ENCODE measurements at places on chromosomes 3 and 15. TPM values are rescaled to one million over a fixed set of nuclear protein-coding genes. Genes with fewer than 3 reads are reported as not detected.

Gene PXYLP1
- 2.5 TPM for total RNA-seq

Gene UROC1
- total RNA-seq, result 101 TPM

Gene MORF4L1
- 93.1 TPM for total RNA-seq

Gene SGO1
- 0.20 TPM for total RNA-seq

Gene MAP3K13
- total RNA-seq, result 26.0 TPM

Gene GOLGA8R
- total RNA-seq, result 2.1 TPM

Gene ECE2
- not detected for total RNA-seq

- no peak overlapping the region for H3K4me3 ChIP-seq
- H3K36me3 ChIP-seq, result no peaks in the 10 kb centered on the region
Measured at GRCh38 chr3:40035177-40035576, 225.8 kb downstream of the MYRIP start.

DNA sequence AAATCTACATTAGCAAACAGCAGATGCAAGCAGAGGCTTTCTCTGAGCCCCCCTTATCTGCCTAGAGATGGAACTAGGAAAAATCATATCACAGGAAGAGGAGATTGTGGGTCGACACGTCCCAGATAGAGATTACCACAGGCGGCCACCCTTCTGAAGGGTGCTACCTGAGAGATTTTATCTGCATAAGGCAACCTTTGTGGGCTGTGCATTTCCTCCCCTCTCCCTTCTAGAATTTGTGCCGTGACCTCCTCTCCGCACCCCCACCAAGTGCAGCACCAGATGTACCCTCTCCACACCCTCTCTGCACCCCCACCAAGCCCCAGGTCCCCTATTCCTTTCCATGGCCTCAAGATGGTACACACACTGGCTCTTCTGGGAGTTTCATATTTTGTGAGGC, 27.4 kb downstream of the METTL6 start:
- no peaks in the 10 kb centered on the region for H3K4me1 ChIP-seq
- DNase-seq, result no peak
- no peak overlapping the region for H3K4me3 ChIP-seq
- no peak overlapping the region for H3K27ac ChIP-seq
- H3K27me3 ChIP-seq, result no peaks in the 10 kb centered on the region

DNA sequence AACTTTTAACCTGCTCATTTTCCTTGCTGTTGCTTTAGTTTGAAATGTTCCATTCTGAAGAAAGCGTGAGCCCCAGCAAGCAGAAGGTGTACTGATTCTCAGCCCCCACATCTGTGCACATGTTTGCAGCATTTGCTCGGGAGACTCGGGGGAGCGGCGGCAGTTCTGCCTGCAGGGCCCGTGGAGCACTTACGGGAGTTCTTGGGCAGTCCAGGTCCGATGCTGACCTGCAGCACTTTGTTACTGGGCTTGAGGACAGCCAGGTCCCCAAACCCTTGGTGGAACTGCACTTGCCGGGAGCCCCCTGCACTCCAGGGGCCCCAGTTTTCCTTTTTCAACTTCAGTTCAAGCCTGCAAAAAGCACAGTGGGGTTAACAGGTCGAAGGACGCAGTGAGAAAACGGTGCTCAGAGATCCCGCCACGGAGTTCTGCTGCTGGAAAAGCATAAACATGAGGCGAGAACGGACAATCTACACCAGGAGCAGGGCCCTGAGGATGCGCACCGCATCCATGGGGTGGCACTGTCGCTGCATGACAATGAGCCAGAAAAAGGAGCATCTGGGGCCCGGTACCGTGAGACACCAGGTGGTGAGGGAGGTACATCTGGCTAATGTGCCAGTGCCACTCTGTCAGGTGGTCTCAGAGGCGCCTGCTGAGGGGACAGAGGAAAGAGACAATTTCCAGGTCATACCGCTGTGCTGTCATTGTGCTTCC, 45.6 kb upstream of the LDHAL6B start:
- H3K27ac ChIP-seq, result no peak overlapping the region
- peaks cover 4% of the 10 kb centered on the region for H3K36me3 ChIP-seq
- H3K4me1 ChIP-seq, result no peaks in the 10 kb centered on the region

DNA sequence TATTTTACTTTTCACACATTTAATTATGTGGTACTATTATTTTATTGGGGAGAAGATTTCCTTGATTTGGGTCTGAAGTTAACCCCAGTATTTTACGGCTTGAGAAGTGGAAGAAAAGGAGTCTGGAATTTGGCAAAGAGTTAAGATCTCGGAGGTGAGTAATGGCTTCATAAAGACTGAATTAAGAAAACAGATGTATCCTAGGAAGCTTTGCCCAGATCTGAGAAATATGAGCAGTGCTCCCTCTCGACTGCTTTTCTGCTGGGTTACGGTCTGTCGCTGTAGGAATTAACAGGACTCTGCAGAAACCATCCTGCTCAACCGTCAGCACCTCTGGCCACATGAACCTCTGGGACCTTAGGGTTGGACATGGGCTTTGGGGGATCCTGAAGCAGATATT, 163.6 kb upstream of the NDN start:
- H3K4me1 ChIP-seq, result no peaks in the 10 kb centered on the region
- no peak overlapping the region for H3K27ac ChIP-seq
- DNase-seq, result no peak

- no peaks in the 10 kb centered on the region for H3K36me3 ChIP-seq
- no peaks in the 10 kb centered on the region for H3K27me3 ChIP-seq
- H3K4me3 ChIP-seq, result no peak overlapping the region
- no peak overlapping the region for H3K27ac ChIP-seq
- no peaks in the 10 kb centered on the region for H3K4me1 ChIP-seq
Measured at GRCh38 chr3:131561511-131561910, 58.7 kb upstream of the MRPL3 start.

GRCh38 chr3:5188419-5189221, 1.1 kb downstream of the EDEM1 start:
- peak overlapping the region; percentile 94 for H3K4me3 ChIP-seq
- H3K4me1 ChIP-seq, result peaks cover 4% of the 10 kb centered on the region
- H3K27ac ChIP-seq, result peak overlapping the region; percentile 98
- H3K27me3 ChIP-seq, result no peaks in the 10 kb centered on the region
- peak; percentile 94 for DNase-seq
- no peaks in the 10 kb centered on the region for H3K36me3 ChIP-seq

- H3K4me1 ChIP-seq, result no peaks in the 10 kb centered on the region
- no peaks in the 10 kb centered on the region for H3K36me3 ChIP-seq
- DNase-seq, result no peak
- no peak overlapping the region for H3K27ac ChIP-seq
- H3K27me3 ChIP-seq, result no peaks in the 10 kb centered on the region
Measured at GRCh38 chr3:181410870-181411269, 300.9 kb upstream of the SOX2 start.

- no peaks in the 10 kb centered on the region for H3K4me1 ChIP-seq
- DNase-seq, result no peak
- no peak overlapping the region for H3K4me3 ChIP-seq
- H3K27ac ChIP-seq, result no peak overlapping the region
Measured at GRCh38 chr15:36332896-36333295, 246.5 kb upstream of the CDIN1 start.

- H3K27ac ChIP-seq, result peak overlapping the region; percentile 76
- peak overlapping the region; percentile 84 for H3K4me3 ChIP-seq
- no peaks in the 10 kb centered on the region for H3K36me3 ChIP-seq
- no peaks in the 10 kb centered on the region for H3K4me1 ChIP-seq
- peak; percentile 66 for DNase-seq
- H3K27me3 ChIP-seq, result no peaks in the 10 kb centered on the region
Measured at GRCh38 chr3:120350401-120350941, 1.3 kb upstream of the LRRC58 start.

DNA sequence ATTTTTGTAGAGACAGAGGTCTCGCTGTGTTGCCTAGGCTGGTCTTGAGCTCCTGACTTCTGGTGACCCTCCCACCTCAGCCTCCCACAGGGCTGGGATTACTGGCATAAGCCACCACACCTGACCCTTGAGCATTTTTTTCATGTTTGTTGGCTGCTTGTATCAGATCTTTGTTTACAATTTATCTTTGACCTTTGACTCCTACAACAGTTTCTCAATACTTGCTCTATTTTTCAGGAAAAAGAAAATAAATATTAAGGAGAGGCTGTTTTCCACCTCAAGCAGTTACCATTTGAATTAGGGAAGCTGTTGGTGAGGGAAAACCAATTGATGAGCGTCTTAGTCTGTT, 44.5 kb downstream of the LIMD1 start:
- H3K4me3 ChIP-seq, result no peak overlapping the region
- H3K27ac ChIP-seq, result peak overlapping the region; percentile 80
- H3K36me3 ChIP-seq, result no peaks in the 10 kb centered on the region
- peak; percentile 55 for DNase-seq
- no peaks in the 10 kb centered on the region for H3K27me3 ChIP-seq
- peaks cover 2% of the 10 kb centered on the region for H3K4me1 ChIP-seq

DNA sequence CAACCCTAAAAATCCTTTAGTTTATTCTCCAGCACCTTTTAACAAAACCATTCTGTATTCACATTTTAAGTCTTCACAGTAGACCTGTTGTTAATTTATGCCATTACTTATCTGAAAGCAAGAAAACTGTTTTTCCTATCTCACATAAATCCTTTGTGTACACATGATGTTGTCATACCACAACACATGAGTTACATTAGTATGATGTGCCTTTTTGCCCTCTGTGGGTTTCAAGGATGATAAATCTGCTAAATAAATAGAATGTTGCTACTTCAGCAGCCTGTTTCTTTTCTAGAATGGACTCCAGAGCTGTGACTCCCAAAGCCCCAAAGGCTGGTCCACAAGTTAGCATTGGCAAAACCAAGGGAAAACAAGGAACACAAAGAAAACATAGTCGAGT, 151.6 kb downstream of the SERPINI1 start:
- H3K27me3 ChIP-seq, result no peaks in the 10 kb centered on the region
- no peak overlapping the region for H3K27ac ChIP-seq
- H3K4me3 ChIP-seq, result no peak overlapping the region

DNA sequence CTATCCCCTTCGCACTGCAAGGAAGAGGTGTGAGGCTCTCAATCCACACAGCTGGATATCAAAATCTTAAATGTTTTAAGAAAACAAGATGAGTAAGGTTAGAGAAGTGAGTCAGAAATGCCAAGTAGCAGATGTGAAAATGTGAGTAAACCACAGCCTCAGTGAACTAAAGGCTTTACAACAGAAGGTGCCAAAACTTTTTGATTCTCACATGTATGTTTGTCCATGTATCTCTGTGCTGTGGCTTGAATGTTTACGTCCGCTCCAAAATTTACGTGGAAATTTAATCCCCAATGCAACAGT, 126.8 kb upstream of the PFN2 start:
- no peak for DNase-seq
- no peaks in the 10 kb centered on the region for H3K4me1 ChIP-seq
- H3K27ac ChIP-seq, result no peak overlapping the region
- no peak overlapping the region for H3K4me3 ChIP-seq
- no peaks in the 10 kb centered on the region for H3K36me3 ChIP-seq

DNA sequence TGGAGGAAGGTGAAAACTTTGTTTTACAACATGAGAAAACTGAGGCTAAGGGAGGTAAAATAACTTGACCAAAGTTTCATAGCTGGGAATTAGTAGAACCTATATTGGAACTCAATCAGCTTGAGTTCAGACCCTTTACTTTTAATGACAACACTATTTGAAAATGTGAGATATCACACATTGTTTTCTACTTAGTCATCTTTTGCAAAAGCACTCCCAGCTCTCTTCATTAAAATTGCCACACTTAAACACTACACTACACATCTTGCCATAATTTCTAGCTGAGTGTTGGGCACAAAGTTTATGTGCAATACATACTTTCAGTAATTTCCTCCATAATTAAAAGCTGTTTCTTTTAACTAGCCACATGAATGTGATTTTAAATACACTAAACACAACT, 230.4 kb upstream of the DCBLD2 start:
- no peaks in the 10 kb centered on the region for H3K4me1 ChIP-seq
- no peaks in the 10 kb centered on the region for H3K36me3 ChIP-seq
- no peak overlapping the region for H3K27ac ChIP-seq
- no peak overlapping the region for H3K4me3 ChIP-seq

- H3K27me3 ChIP-seq, result no peaks in the 10 kb centered on the region
- H3K4me3 ChIP-seq, result no peak overlapping the region
- no peaks in the 10 kb centered on the region for H3K36me3 ChIP-seq
- no peak overlapping the region for H3K27ac ChIP-seq
- H3K4me1 ChIP-seq, result no peaks in the 10 kb centered on the region
Measured at GRCh38 chr3:72159487-72159886, 374.5 kb upstream of the PROK2 start.

DNA sequence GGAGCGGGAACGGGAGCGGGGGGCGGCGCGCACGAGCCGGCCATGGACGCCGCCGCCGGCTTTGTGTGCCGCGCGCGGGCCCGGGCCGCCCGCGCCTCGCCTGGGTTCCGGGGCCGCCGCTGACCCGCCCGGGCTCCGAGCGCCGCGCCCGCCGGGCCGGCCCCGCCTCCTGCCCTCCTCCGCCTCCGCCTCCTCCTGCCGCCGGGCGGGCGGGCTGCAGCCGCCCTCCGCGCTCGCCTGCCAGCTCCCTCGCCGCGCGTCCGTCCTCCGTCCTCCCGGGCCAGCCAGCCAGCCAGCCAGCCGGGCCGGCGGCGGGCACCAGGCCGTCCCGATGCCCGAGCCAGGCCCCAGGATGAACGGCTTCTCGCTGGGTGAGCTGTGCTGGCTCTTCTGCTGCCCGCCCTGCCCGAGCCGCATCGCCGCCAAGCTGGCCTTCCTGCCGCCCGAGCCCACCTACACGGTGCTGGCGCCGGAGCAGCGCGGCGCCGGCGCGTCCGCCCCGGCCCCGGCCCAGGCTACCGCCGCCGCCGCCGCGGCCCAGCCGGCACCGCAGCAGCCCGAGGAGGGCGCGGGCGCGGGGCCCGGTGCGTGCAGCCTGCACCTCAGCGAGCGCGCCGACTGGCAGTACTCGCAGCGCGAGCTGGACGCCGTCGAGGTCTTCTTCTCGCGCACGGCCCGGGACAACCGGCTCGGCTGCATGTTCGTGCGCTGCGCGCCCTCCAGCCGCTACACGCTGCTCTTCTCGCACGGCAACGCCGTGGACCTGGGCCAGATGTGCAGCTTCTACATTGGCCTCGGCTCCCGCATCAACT, at the start of gene ABHD17C:
Gene ABHD17C, plus strand, starts transcription at position 212 of the 812 bp plus-strand sequence. Its CDS starts 120 bp downstream, at position 332.
- no peaks in the 10 kb centered on the region for H3K4me1 ChIP-seq
- H3K27me3 ChIP-seq, result no peaks in the 10 kb centered on the region
- peak within 1 kb of the TSS; percentile 72 for H3K4me3 ChIP-seq
- peak within 1 kb of the TSS; percentile 48 for H3K27ac ChIP-seq

- no peaks in the 10 kb centered on the region for H3K4me1 ChIP-seq
- no peaks in the 10 kb centered on the region for H3K27me3 ChIP-seq
- DNase-seq, result no peak
- H3K4me3 ChIP-seq, result no peak overlapping the region
- H3K27ac ChIP-seq, result no peak overlapping the region
Measured at GRCh38 chr15:100733101-100733842, 130.9 kb downstream of the ASB7 start.

GRCh38 chr3:150729682-150730360, 26.1 kb upstream of the ERICH6 start:
- H3K4me3 ChIP-seq, result no peak overlapping the region
- no peak for DNase-seq
- no peaks in the 10 kb centered on the region for H3K36me3 ChIP-seq
- H3K27me3 ChIP-seq, result no peaks in the 10 kb centered on the region
- peaks cover 46% of the 10 kb centered on the region for H3K4me1 ChIP-seq
